ENCODE measurements at places on chromosomes 16 and 17.

DNA sequence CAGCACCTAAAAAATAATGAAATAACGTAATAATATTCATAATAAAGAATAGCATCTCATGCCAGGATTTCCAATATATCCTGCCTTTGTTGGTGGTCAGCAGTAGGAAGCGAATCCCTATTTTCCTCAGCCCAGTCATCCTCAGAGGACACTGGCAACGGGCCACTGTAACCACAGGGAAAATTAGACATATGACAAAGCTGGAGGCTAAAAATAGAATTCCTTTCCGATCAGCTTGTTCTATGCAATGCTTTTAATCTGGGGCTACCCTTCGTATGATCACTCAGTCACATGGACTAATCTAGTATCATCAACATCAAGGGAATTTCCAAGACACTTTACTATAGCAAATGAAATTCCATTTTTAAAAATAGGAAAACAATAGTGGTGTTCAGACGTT lies 246.9 kb upstream of the KCNJ16 start:
- no peak for DNase-seq

GRCh38 chr17:57442401-57442823 lies 186.1 kb downstream of the MSI2 start:
- DNase-seq: no peak

GRCh38 chr16:17238285-17239028 lies 232.3 kb downstream of the XYLT1 start:
- no peak for DNase-seq

DNA sequence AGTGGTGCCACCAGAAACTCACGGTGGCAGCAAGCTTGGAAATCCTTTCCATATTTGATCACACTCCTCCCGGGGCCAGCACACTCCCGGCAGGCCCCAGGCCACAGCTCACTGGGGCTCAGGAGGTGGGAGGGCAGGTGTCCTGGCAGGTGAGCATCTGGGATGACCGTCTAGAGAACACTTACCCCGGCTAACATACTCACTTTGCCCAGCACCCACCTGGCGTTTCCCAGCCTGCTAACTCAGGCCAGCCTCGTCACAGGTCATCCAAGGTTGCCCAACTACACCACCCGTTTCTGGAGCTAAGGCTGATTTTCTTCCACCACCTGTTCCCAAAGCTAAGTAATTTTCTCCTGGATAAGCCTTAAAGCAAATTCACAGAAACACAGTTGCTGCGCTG lies 24.9 kb downstream of the FBXO31 start:
- DNase-seq: no peak

DNA sequence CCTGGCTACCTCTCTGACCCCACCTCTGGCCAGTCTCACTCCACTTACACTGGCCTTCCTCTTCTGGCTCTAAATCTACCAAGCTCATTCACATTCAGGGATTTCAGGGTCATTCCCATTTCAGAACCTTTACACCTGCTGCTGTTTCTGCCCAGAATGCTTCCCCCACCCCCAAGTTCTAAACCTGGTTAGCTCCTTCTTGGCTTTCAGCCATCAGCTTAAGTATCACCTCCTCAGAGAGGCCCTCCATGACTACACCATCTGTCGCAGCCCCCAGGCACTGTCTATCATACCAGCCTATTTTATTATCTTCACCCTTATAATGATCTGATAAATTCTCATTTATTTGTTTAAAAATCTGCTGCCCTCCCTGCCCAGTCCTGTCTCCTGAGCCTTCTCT lies 23.3 kb upstream of the NGFR start:
- no peak for DNase-seq

DNA sequence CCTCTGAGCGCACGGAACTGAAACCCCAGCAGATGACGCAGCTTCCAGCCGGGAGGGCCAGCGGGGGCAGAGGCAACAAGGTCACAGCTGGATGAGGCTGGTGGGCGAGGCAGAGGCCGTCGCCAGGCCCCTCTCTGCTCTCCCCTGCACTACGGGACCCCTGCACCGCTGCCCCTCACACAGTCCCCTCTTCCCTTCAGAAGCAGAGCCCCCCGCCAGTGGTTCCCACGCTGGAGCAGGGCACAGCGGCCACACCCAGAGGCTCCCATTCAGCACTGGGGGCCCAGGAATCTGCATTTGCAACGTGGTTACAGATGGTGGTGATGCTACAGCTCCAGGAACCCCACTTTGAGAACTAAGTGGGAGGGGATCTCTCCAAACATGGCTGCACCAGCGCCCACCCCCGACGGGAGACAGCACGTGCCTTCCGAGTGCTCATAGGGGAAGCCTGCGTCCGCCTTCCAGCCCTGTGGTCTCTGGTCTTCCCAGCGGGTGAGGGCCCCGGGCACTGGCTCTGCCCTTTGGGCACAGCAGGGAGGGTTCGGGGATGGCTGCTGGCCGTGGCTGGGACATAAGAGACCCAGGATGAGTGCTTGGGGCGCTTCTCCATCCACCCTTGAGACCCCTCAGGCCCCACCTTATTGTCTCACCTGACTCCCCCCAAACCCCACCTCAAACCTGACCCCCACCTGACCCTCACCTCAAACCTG lies 4.7 kb upstream of the RAB40B start:
- no peak for DNase-seq

GRCh38 chr16:76511203-76511602 lies 234.0 kb downstream of the CNTNAP4 start:
- no peak for DNase-seq

DNA sequence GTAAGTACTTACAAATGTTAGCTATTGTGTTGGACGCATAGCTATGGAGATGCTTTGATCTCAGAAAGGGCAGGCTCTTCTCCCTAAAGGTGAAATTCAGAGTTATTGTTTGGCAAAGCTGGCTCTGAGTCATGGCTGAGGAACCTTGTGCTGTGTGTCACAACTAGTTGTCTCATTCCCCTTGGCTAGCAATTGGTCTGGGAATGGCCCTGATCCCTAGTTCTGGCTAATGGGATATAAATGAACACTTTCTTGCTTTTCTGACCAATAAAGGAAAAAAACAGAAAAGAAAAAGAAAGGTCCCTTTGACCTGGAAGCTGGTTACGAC lies 210.6 kb downstream of the MAP2K4 start:
- DNase-seq: no peak

All from H1 (cell line).